T-cell (primary cell): ENCODE measurements at places on chromosomes 6 and 20. TPM values are rescaled to one million over a fixed set of nuclear protein-coding genes. Genes with fewer than 3 reads are reported as not detected.

C2 gene
- 5.1 TPM for total RNA-seq

GPR6 gene
- total RNA-seq: not detected

CCN5 gene
- total RNA-seq: 0.29 TPM

SIRPA gene
- 0.15 TPM for total RNA-seq

PNPLA1 gene
- total RNA-seq: 0.20 TPM

PDCD2 gene
- total RNA-seq: 77.1 TPM

VWA7 gene
- total RNA-seq: 1.6 TPM

- DNase-seq: no peak
These were observed 86.8 kb downstream of the PPP1R14C start for GRCh38 chr6:150229436-150230163.

DNA sequence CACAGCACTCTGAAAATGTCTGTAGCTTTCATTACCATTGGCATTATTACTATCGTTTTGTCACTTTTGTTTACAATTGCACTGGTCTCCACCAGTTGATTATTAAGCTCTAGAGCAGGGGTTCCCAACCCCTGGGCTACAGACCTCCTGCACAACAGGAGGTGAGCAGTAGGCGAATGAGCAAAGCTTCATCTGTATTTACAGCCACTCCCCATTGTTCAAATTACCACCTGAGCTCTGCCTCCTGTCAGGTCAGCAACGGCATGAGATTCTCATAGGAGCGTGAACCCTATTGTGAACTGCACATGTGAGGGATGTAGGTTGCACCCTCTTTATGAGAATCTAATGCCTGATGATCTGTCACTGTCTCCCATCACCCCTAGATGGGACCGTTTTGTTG, 126.4 kb downstream of the ATXN1 start:
- no peak for DNase-seq

- DNase-seq: no peak
These were observed 7.1 kb upstream of the TCP11 start for GRCh38 chr6:35148167-35148741.

- no peak for DNase-seq
These were observed 1.2 kb upstream of the SYNJ2 start for GRCh38 chr6:157980288-157981131.

DNA sequence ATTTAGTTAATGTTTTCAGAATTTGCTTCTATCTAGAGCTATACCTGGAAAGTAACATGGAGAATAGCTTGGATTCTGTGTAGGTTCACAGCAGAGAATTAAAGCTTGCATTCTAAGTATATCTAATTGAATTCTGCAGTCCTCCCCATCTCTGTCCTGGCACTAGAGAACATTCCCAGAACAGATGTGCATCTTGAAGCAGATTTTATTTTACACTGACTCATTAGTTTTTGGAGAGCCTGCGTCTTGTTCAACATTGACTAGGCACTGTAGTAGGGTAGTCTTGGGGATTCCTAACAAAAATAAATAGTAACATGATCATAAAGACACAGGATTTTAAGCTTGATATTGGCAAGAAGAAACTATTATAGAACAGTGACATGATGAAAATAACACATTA, 36.2 kb upstream of the BAG2 start:
- no peak for DNase-seq
